ENCODE measurements at places on chromosomes 16 and 17. TPM values are rescaled to one million over a fixed set of nuclear protein-coding genes. Genes with fewer than 3 reads are reported as not detected.

- DNase-seq, result peak; percentile 31
These were observed at the start of gene OR1F1 for GRCh38 chr16:3187798-3188674. Gene OR1F1, plus strand, starts transcription at chr16:3188204.

DNA sequence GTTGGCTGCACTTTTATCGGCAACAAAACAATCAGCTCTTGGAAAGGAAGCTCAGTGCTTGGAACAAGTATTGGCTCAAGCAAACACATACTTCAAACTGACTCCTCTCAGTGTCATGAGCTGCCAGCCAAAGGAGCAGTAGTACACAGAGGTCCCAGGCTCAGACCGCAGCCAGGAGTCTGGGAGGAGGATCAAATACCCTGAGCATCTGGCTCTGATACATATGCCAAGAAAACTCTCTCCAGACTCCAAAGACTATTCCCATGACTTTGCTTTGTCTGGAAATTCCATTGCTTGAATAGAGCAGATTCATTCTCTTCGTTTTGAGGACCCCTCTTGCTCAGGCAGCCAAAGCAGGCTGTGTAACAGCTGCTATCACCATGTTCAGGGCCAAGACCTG, 501.6 kb upstream of the PSMD7 start:
- no peak for DNase-seq

OR2C1 gene
- total RNA-seq, result not detected

GRCh38 chr17:77354670-77355455, 214.1 kb downstream of the SEC14L1 start:
- DNase-seq, result no peak

TEKT5 gene
- not detected for total RNA-seq

GRCh38 chr17:17959520-17960361, 12.5 kb downstream of the TOM1L2 start:
- no peak for DNase-seq

DNA sequence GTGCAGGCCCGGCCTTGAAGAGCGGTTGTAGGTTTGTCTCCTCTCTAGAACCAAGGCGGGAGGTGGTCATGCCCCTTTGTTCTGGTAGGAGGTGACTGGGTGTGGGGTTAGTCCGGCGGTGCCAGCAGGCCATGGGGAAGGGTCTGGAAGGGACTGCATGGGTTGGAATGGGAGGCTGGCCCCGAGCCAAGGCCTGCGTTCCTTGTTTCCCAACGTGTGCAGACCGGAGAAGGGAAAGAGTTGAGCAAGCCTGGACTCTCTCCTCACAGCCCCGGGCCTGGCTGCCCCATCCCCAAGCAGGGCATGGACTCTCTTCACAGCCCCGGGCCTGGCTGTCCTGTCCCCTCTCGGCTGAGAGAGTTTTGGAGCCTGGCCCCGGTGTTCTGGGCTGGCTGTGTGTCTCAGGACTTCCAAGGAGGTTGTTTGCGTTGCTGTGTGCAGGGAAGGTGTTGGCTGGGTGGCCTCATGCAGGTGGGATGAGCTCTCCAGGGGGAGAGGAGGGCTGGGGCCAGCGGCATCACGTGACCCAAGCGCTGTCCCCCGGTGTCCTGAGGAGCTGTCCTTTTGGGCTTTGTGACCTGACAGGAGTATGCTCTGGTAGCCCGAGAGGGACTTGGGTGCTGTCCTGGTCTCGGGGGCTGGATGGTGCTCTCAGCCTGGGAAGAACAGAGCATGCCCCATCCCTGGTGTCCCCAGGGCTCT, 2.6 kb downstream of the CACNA1H start:
- no peak for DNase-seq

GRCh38 chr17:58304750-58305486, 23.7 kb downstream of the TSPOAP1 start:
- DNase-seq, result no peak

- no peak for DNase-seq
These were observed 30.8 kb downstream of the NDEL1 start for GRCh38 chr17:8466456-8466855.

GRCh38 chr17:35795007-35795870, at the start of gene MMP28:
Gene MMP28, minus strand, starts transcription at chr17:35795641. Its CDS starts 264 bp downstream, at chr17:35795377.
- peak; percentile 45 for DNase-seq

- no peak for DNase-seq
These were observed 115.8 kb downstream of the OR1D5 start for GRCh38 chr17:2947588-2947950.

GRCh38 chr16:13768471-13768870, 151.5 kb upstream of the ERCC4 start:
- DNase-seq, result no peak

ALOX15B gene
- not detected for total RNA-seq

- DNase-seq, result no peak
These were observed 13.7 kb downstream of the PPY start for GRCh38 chr17:43928609-43929008.

GLTPD2 gene
- not detected for total RNA-seq

DNA sequence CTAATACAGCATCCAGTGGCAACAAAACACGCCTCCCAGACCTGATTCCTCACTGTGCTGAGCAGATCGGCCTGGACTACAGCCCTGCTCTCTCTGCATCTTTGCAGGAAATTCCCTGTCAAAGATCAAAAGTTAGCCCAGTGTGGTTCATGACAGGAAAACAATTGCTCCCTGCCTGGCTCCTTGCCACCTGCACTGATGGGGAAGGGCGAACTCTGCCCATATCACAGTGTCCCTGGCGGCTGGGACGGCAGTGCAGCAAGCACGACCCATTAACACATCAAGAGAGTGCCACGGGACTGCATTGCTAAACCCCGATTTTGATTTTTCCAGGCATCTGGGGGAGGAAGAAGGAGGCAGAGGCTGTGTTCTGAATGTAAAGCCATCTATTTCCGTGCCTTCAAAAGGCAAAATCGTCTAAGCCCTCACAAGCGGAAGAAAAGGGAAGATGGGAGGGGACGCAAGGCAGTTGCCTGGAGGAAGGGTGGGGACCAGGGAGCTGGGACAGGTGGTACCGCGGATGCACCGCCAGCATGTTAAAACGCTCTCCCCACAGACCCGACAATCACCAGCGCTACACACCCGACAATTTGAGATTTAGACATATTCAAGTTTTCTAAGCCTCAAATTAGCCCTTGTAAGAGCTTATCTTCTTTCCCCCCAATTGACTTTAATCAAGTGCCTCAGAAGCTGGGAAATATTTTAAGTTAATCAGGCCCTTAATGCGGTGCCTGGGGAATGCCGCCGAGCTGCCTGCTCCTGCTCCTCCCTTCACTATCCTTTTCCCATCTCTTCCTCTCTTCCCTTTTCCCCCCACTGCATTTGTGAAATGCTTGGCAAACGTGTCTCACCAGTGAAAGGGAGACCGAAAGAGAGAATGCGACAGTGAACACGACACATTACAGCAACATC, 238.8 kb upstream of the CDH5 start:
- DNase-seq, result no peak

- peak; percentile 24 for DNase-seq
These were observed 50.5 kb downstream of the CACNG5 start for GRCh38 chr17:66885417-66885816.
